Effector CD4-positive, alpha-beta T cell (primary cell): ENCODE measurements at places on chromosomes 3 and 15.
A peak's percentile ranks its signal among the peaks of the same experiment; 100 is the strongest.

DNA sequence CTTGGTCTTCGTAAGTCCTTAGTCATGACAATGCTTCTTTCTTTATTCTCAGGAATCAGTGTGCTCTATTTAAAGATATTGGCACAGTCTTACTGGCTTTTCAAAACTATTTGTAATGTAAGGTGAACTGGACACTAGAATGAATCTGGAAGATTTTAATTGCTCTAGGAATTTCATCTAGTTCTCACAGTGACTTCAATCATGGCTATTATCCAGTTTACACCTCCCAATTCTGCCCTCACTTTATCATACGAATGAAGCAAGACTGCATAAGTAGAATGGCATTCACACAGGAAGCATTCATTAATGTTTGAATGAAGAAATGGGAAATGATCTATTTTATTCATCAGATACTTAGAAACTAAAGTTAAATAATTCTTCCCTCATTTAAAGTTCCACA lies 26.7 kb upstream of the DRD3 start:
- no peak for DNase-seq

- no peak for DNase-seq
Observed at GRCh38 chr3:178086144-178086825, 450.0 kb upstream of the KCNMB2 start.

GRCh38 chr3:33420966-33421365 lies 19.2 kb downstream of the UBP1 start:
- DNase-seq = no peak

GRCh38 chr15:55518641-55519040 lies 10.6 kb upstream of the DNAAF4 start:
- no peak for DNase-seq

DNA sequence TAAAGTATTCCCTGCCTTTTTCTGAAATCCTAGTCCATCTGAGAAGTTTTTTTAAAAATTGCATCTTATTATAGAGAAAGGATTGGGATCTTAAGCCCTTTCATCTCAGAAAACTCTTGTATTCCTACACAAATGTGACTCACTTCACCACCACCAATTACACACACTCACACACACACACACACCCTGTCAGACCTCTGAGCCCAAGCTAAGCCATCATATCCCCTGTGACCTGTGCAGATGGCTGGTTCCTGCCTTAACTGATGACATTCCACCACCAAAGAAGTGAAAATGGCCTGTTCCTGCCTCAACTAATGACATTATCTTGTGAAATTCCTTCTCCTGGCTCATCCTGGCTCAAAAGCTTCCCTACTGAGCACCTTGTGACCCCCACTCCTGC lies 1181.9 kb downstream of the ROBO2 start:
- DNase-seq = no peak

DNA sequence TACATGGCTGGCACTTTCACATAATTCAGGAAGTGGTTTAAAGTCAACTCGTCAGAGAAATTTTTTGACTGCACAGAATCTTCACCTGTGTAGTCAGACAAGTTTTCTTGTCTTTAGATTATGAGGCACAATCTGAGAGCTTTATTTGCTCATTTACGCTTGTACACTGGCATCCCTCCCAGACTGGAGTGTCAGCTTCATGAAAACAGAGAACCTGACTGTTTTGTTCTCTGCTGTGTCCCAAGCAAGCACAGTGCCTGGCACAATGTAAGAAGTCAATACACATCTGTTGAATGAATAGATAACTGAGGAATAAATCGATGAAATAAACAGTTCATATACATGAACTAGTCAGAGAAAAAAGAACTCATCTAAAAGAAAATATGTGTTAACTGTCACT lies 846.1 kb upstream of the CFAP20DC start:
- DNase-seq = no peak

DNA sequence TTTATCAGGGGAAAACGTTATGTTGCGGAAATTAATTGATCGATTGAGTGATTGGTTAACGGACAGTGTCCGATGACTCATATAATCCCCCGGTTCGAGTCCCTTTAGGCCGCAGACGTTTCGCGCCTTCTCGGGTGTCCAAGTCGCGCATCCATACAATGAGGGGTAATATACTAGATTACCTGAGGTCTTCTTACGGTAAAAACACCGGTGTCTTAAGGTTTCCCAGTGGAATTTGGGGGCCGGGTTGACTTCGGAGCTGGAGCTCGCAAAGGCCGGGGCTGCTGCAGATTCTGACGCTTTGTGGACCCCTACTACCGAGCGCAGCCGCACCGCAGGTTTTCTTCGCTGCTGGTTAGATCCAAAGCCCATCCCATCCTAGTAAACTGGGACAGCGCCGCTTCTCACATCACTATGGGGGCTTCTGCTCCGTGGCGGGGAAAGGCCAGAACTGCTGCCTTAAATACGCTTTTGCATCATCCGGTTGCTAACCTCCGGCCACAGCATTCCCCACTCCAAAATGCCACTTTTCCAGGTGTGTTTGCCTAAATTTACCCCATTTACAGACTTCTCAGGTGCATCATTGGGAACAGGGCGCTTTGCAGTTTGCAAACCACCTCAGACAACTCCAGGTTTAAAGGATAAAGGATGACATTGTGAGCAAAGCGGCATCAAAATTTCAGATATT lies 858 bp upstream of the SACM1L start:
- no peak for DNase-seq

GRCh38 chr3:111662907-111663306 lies 67.8 kb upstream of the ZBED2 start:
- no peak for DNase-seq

DNA sequence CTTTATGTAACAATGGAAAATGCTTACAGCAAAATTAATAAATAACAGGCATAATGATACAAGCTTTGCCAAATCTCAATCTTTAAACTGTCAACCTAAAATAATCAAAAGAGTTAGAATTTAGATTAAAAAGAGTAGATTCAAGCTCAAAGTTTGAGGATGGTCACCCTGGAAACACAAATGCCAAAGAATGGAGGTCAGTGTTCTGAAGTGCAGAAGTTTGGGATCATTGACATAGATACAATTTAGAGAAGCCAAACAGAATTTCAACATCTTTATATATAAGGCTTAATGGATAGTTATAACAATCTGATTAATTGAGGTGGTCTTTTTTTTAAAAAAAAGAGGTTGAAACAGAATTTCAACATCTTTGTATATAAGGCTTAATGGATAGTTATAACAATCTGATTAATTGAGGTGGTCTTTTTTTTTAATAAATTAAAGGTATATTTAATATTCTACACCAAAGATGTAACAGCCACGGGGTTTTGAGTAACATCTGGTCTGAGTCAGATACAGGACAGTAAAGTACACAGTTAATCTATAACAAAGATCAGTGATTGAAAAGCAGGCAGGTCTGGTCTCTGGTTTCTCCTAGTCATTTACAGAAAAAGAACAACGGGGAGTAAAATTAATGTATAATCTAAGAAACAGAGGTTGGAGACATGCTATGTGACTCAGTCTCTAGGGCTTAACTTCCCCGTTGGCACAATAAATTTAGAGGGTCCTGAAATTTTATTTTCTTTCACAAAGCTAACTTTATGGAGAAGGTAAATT lies 490.7 kb downstream of the GBE1 start:
- no peak for DNase-seq

GRCh38 chr3:5041315-5041714 lies 62.1 kb downstream of the BHLHE40 start:
- no peak for DNase-seq

- no peak for DNase-seq
Observed at GRCh38 chr3:126936853-126937425, 46.0 kb upstream of the PLXNA1 start.

DNA sequence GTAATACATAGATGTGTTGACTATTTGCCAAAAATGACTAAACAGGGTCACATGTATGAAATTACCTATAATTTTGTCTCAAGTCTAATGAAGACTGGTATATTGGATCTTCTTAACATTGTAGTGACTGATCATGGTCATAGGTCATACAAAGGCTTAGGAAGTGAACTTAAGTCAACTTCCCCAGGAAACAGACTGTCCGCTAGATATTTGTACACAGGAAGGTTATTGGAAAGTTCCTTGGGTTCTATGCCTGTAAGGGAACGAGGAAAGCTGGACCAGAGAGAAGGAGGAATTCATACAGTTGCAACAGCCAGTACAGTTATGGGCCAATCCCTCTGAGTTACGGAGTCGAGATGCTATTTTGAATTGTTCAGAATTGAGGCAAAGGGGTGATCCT lies 462.0 kb upstream of the THRB start:
- no peak for DNase-seq

DNA sequence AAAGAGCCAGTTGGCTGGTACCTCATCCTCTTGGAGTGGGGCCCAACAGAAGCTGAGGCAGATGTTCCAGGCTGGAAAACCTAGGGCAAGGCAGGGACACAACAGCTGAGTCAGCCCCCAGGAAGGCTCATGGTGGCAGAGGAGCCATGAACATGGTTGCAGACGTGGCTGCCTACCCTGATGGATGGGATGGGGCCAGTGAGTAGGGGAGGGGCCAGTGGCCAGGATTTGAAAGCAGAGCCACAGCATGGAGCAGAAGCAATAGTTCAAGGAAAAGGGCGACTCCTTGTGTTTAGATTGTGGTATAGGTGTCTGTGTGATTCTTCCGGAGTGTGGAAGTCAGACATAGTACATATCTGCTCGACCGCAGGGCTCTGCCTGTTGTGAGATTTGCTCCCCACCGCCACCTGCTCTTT lies 24.2 kb downstream of the PXYLP1 start:
- peak; percentile 16 for DNase-seq

GRCh38 chr3:46908294-46908985 lies 30.9 kb downstream of the PTH1R start:
- DNase-seq = no peak

GRCh38 chr3:194775731-194776130 lies 90.0 kb downstream of the FAM43A start:
- no peak for DNase-seq

GRCh38 chr3:11622586-11623550 lies 20.8 kb downstream of the VGLL4 start:
- DNase-seq = no peak

- DNase-seq = no peak
Observed at GRCh38 chr3:53518495-53518981, 24.1 kb downstream of the CACNA1D start.

DNA sequence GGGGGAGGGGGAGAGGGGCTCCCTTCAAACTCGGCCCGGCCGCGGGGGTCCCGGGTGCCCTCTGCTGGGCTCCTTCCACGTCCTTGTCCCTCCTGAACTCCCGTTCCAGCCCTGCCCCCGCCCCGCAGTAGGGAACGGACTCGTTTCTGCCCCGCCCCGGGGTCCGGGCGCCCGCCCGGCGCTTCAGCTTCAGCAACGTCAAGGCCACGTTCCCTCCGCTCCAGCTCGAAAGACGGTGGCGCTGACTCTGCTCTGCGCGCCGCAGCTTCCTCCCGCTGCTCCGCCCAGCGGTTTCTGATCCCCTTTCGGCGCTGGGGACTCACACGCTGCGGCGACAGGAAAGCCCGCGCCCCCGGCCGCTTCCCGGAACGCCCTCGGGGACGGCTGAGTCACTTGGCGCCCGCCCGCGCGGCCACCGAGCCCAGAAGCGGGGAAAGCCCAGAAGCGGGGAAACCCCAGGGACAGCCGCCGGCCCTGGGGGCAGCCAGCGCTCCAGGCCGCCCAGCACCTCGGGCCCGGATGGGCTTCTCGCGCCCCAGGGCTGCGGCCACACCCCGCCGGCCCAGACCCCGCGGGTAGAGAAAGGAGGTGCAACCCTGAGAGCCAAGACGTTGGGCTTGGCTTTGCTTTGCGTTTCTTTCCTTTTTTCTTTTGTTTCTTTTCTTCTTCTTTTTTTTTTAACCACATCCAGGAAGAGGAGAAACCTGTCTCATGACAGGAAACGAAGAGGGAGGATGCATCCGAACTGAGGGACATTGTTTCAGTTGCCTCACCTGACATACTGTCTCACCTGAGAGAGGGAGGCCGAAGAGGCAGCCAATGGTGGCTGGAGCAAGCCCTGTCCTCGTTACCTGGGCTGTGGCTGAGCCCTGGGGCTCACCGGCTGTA lies 28.9 kb downstream of the ARHGAP31 start:
- DNase-seq = peak; percentile 86

DNA sequence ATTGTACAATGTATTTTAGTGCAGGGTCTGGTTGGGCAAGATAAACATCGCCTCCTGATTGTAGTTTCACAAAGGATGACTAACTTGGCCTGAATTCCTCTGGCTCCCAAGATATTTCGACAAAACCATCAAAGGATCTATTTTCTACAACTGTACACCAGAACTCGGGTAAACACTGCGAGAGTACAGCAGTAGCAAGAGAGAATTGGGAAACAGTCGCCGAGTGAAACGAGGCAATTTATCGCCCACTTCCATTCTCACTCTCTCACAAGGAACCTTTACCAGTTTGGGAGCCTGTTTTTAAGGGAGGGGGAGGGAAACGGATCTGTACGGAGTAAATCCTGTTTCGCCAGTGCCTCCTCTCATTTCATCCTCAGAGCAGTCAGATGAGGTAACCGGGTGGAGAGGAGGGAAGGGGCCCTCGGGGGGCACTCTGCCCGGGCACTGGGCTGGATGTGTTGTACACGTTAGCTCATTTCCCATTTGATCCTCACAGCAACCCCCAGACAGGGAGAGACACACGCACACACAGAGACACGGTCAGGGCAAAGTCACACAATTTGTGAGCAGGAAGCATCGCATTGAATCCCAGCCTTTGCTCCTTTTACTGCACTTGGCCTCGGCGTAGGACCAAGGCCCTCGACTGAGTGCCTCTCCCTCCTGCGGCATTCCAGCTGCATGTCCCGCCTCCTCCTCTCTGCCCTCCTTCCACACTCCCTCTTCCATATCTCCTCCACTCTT lies 120.1 kb downstream of the LIPC start:
- DNase-seq = no peak

GRCh38 chr15:29091666-29092065 lies 178.0 kb downstream of the NSMCE3 start:
- no peak for DNase-seq

- no peak for DNase-seq
Observed at GRCh38 chr3:39850716-39851032, 41.3 kb downstream of the MYRIP start.

DNA sequence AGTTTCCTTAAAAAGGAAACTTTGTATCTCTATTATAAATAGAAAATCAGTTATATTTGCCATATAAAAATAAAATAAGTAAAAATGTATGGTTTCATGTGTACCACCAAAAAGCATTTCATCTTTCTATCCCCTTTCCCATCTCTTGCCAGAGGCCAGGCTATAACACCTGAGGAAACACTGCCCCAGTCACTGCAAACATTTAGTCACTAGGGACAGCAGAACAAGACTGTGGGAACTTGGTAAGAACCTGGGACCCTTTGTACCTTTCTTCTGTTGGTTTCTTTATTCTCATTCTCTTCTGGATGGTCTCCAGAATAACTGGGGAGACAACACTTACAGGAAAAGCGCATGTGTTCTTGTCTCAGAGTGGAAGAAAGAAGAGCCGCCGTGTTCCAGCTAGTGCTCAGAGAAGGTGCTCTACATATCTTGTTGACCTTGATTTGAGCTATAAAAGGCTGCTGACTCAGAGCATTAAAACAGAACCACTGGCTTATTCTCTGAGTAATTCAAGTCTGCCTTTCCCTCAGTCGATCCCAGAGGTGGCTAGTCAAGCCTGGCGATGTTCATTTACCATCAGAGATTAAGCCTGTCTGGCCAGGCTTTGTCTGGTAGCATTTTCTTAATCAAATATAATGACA lies 361.6 kb downstream of the RBMS3 start:
- DNase-seq = no peak

GRCh38 chr15:48373821-48374451 lies 42.7 kb downstream of the DUT start:
- DNase-seq = no peak
